ENCODE measurements at places on chromosomes 6 and 20.

DNA sequence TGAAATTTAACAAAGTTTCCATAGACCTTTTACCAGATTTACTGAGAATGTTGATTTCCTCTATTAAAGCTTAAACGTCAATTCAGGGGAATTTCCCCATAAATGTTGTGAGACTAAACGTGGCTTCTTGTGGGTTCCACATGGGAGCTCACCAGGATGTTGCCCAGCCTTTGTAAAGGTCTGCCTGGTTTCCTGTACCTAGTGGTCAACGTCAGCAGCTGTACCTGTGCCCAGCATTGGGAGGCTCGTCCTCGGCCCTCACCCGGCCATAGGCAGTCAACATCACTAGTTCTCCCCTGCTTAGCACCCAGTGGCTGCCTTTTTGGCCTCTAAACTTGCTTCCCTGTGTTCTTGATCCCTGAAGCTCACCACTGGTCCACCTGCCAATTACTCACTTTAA is 22.1 kb upstream of the CD83 start:
- DNase-seq, result no peak

- DNase-seq, result peak; percentile 60
These were observed 50.6 kb upstream of the CCDC167 start for GRCh38 chr6:37550191-37550831.

GRCh38 chr6:107617341-107617932 is 127.5 kb downstream of the SOBP start:
- no peak for DNase-seq

DNA sequence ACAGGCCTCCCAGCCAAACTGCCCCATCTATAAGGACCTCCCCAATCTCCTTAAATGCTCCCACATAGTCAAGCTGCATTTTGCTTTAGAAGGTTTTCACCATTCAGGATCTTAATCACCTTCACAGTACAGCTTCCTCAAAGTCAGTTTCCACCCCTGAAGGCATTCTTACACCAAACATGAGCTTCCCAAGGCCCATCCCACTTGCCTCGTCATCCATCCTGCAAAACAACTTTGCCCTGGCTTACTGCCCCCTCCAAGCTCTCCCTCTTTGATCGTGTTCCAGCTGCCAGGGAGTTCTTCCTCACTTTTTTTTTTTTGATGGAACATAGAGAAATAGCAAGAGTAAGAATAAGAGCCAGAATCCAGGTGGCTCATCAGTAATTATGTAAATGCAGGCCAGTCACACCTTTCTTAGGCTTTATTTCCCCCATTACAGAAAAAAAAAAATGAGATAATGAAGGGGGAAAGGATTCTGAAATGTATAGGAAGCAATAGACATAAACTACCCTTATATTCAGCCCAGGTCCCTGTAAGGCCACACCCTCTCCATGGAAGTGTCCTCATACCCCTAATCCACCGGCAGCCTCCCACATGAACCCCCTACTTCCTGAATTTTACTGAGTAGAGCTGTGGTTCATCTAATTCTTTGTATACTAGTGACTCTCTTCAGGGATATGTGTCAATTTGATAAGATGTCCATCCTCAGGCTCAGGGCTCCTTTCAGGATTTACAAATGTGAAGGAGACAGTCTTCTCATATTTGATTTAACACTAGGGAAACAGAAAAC is 12.7 kb downstream of the TRIM27 start:
- DNase-seq, result no peak

GRCh38 chr6:163842467-163842866 is 427.9 kb downstream of the QKI start:
- no peak for DNase-seq

GRCh38 chr6:149108038-149108748 is 209.3 kb upstream of the TAB2 start:
- DNase-seq, result no peak

DNA sequence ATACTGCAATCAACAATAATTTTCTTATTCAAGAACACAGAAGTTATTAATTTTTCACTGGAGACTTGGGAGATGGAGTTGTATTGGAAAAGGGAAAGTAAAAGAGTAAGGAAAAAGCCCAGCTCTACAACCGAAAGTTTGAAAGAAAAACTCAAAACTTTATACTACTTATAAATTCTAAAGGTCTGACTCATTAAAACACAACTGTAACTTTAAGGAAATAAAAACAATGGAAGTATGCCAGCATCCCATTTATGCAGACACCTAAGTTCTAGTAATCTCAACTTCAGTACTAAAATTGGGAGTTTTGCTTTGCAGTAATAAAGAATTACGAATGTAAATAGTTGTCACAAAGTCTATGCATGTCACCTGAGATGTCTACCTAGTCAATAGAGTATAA is 80.6 kb downstream of the IRAK1BP1 start:
- no peak for DNase-seq

DNA sequence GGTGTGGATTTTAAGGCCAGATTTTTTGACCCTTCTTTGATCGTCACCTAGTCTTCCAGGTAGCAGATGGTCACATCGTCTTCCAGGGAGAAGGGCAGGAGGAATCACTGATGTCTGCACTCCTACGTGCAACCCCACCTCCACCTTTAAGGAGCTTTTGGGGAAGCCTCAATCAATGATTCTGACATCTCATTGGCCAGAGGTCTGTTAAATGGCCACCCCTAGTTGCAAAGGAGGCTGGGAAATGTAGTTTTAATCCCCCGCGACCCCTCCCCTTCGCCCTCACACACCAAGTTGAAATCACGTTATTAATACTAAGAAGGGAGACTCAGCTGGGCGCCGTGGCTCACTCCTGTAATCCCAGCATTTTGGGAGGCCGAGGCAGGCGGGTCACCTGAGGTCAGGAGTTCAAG is 151.4 kb downstream of the BCAS1 start:
- peak; percentile 55 for DNase-seq

DNA sequence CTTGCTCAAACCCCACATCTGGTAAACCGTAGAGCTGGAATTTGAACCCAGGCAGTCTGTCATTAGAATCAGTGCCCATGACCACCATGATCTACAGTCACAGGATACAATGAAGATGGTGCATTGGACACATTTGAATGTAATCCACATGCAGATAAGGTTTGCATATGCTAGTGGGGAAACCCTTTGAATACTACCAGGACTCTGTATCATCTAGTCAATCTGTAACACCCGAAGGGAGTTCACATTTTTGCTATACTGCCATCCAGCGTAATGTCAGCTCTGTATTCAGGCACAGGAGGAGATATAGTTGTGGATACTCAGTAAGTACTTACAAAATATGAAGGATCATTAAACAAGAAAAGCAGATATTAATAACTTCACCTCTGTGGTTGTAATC is 40.5 kb upstream of the MYLIP start:
- DNase-seq, result no peak

- peak; percentile 17 for DNase-seq
These were observed 191.3 kb upstream of the ARID1B start for GRCh38 chr6:156585859-156586258.

- no peak for DNase-seq
These were observed 3.0 kb downstream of the PPP1R14C start for GRCh38 chr6:150145830-150146229.

GRCh38 chr6:134640229-134640628 is 309.7 kb downstream of the ALDH8A1 start:
- DNase-seq, result no peak

GRCh38 chr20:61754976-61755778 is 310.5 kb downstream of the TAF4 start:
- DNase-seq, result no peak

DNA sequence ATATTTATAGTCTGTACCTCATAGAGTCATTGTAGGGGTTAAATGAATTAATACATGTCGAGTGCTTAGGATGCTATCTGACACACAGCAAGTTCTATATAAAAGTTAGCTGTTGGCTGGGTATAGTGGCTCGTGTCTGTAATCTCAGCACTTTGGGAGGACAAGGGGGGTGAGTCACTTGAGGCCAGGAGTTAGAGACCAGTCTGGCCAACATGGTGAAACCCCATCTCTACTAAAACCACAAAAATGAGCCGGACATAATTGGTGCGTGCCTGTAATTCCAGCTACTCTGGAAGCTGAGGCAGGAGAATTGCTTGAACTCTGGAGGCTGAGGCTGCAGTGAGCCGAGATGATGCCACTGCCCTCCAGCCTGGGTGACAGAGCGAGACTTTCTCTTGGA is 222.9 kb downstream of the UBE3D start:
- peak; percentile 83 for DNase-seq

GRCh38 chr20:17710379-17711266 is 10.9 kb downstream of the BANF2 start:
- DNase-seq, result peak; percentile 45

Measured in cardiac muscle cell (in vitro differentiated cells and primary cell).